HT1080 (cell line): ENCODE measurements at places on chromosomes 12 and 14. TPM values are rescaled to one million over a fixed set of nuclear protein-coding genes. Genes with fewer than 3 reads are reported as not detected.

LALBA gene
- total RNA-seq, result 0.13 TPM in 1 of 2 replicates, not detected in the other

EIF5 gene
- total RNA-seq, result 207 and 288 TPM in 2 replicates

ZFHX2 gene
- total RNA-seq, result 0.63 and 1.2 TPM in 2 replicates

FGF23 gene
- not detected in 2 replicates for total RNA-seq

IPO8 gene
- 15.1 and 29.4 TPM in 2 replicates for total RNA-seq

ANG gene
- 0.33 and 0.77 TPM in 2 replicates for total RNA-seq

ITGB7 gene
- total RNA-seq, result not detected in 2 replicates

CEP170B gene
- 17.9 and 21.3 TPM in 2 replicates for total RNA-seq

ACOT6 gene
- total RNA-seq, result not detected in 2 replicates

ANO2 gene
- 1.0 and 1.4 TPM in 2 replicates for total RNA-seq

TMEM120B gene
- 9.6 and 12.0 TPM in 2 replicates for total RNA-seq

TFCP2 gene
- total RNA-seq, result 10.6 and 14.8 TPM in 2 replicates

PMCH gene
- not detected in 2 replicates for total RNA-seq

RDH5 gene
- 2.7 and 3.2 TPM in 2 replicates for total RNA-seq

PLEKHD1 gene
- total RNA-seq, result not detected in 2 replicates

NTN4 gene
- total RNA-seq, result 7.7 and 8.4 TPM in 2 replicates

KCNK13 gene
- total RNA-seq, result 0.13 and 0.45 TPM in 2 replicates

KLHL33 gene
- not detected in 2 replicates for total RNA-seq

KRT78 gene
- 0.13 TPM in 1 of 2 replicates, not detected in the other for total RNA-seq

CCDC177 gene
- not detected in 2 replicates for total RNA-seq

SYT1 gene
- 0.10 and 0.63 TPM in 2 replicates for total RNA-seq

TMEM229B gene
- total RNA-seq, result 5.8 and 6.0 TPM in 2 replicates

PTPRB gene
- total RNA-seq, result 0.77 and 0.87 TPM in 2 replicates

ACSM4 gene
- total RNA-seq, result not detected in 2 replicates

WSCD2 gene
- total RNA-seq, result not detected in 2 replicates

CYP46A1 gene
- not detected in 2 replicates for total RNA-seq

PFKM gene
- 60.4 and 60.9 TPM in 2 replicates for total RNA-seq

LRFN5 gene
- 0.37 TPM in 1 of 2 replicates, not detected in the other for total RNA-seq

MDGA2 gene
- 3.1 and 4.2 TPM in 2 replicates for total RNA-seq

NRIP2 gene
- not detected in 2 replicates for total RNA-seq

DNAH10 gene
- 0.14 TPM in 1 of 2 replicates, not detected in the other for total RNA-seq

KRT72 gene
- total RNA-seq, result not detected in 2 replicates

ACOT4 gene
- total RNA-seq, result not detected in 2 replicates

TMTC1 gene
- 0.11 and 0.87 TPM in 2 replicates for total RNA-seq

CBLN3 gene
- 0.35 and 0.84 TPM in 2 replicates for total RNA-seq

DHRS2 gene
- total RNA-seq, result 5,417 and 5,493 TPM in 2 replicates

TRPV4 gene
- total RNA-seq, result 0.50 and 0.72 TPM in 2 replicates

PMEL gene
- total RNA-seq, result 1.1 and 3.3 TPM in 2 replicates

IFNG-AS1 gene
- total RNA-seq, result not detected in 2 replicates

CDK2 gene
- 76.5 and 97.2 TPM in 2 replicates for total RNA-seq

MYF5 gene
- total RNA-seq, result not detected in 2 replicates
